Occipital lobe (tissue), 3 donors: ENCODE measurements at places on chromosomes 11 and 22.

- no peak for DNase-seq
These were observed 15.0 kb upstream of the MUC6 start for GRCh38 chr11:1051356-1052132.

GRCh38 chr22:48585916-48586798 lies 1241.5 kb downstream of the BRD1 start:
- DNase-seq, result no peak

DNA sequence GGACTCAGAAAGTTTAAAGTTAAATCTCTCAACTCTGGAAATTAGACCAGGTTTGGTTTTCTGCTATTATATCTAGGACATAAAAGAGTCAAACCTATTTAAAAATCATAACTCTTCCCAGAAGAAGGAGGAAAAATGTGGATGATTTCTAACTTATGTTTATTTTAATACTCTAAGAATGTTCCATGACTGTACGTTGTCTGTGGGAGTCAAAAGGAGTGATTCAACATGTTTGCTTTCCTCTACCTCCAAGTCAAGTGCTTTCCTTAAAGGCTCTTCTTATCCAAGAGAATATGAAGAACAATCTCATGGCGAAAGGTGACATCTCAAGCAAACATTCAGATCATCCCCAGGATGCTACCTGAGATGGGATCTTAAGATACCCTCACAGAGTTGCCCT lies 21.6 kb downstream of the OR51E1 start:
- DNase-seq, result no peak

- no peak for DNase-seq
These were observed 34.3 kb downstream of the KCNJ4 start for GRCh38 chr22:38420734-38421133.

- DNase-seq, result no peak
These were observed 39.6 kb downstream of the PARVB start for GRCh38 chr22:44063462-44064371.
